ENCODE measurements at places on chromosomes 7 and 10.

- peak; percentile 60 for DNase-seq
Measured at GRCh38 chr10:3623746-3624145, 161.3 kb downstream of the KLF6 start.

DNA sequence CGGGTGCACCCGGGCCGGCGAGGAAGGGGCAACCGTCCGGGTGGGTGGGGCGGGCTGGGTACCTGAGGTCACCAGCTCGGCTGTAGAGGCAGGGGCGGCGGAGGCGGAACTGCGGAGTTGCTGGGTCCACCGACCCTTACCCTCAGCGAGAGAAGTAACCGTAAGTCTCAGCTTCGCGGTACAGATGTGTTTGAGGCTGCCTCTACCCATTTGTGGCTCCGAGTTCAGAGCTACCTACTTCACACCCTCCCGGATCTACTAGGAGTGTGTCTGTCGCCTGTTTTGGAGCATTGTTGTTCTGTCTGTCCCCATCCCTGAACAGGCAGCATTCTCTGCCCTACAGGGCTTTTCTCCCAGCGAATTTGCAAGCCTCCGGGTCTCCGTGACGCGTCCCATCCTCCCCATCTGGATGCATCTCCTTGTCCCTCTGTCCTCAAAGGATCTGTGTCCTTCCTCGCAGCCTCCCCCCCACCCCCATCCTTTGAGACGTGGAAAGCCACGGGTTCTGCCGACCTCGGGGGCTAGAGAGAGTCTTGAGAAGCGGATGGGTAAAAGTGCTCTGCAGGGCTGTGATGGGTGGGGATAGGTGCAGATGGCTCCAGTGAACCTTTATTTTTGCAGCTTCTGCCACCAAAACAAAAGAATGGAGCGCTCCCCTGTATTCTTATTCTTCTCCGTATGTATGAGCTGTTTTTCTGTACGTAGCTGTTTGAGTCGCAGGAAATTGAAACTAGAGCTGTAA is 757 bp downstream of the ANKIB1 start:
- DNase-seq = no peak

GRCh38 chr10:36608251-36608650 is 517.1 kb upstream of the ANKRD30A start:
- DNase-seq = no peak

GRCh38 chr7:5143106-5143505 is 46.9 kb upstream of the WIPI2 start:
- DNase-seq = no peak

GRCh38 chr7:2864999-2865670 is 21.0 kb upstream of the GNA12 start:
- peak; percentile 47 for DNase-seq

DNA sequence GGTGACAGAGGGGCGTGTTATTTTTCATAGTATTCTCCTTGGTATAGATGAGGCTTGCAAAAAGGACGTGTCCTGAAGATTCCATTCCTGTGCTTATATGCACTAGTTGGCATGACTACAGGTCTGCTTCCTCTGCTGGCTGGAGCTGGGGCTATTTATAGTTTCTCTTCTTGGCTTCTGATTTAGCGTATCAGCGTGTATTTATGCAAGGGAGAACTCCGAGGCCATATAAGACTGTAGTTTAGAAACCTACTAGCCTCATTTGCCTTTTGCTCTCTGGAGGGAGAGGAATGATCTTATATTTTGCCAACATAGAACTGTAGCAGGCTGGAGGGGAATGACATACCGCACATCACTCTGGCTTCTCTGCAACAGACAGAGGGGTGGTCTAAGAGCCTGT is 39.7 kb downstream of the CACNB2 start:
- DNase-seq = peak; percentile 67

DNA sequence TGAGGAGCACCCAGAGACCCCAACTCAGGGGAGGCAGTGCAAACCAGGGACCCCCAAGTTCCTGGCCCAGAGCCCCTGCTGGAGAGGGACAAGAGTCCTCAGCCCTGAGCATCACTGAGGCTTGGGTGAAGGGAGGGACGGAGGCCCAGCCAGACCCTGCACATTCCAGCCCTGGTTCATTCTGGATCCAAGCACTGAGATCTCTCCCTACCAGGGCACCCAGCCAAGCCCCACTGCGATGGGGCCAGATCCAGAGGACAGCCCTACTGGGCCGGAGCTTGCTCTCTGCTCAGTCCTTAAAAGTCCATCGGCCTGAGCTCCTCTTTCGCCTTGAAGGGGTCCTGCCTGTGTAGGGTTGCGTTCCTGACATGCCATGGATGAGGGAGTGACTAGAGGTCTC is 40.5 kb upstream of the RABGEF1 start:
- no peak for DNase-seq

- no peak for DNase-seq
Measured at GRCh38 chr10:80281292-80281691, 8.2 kb downstream of the MAT1A start.

DNA sequence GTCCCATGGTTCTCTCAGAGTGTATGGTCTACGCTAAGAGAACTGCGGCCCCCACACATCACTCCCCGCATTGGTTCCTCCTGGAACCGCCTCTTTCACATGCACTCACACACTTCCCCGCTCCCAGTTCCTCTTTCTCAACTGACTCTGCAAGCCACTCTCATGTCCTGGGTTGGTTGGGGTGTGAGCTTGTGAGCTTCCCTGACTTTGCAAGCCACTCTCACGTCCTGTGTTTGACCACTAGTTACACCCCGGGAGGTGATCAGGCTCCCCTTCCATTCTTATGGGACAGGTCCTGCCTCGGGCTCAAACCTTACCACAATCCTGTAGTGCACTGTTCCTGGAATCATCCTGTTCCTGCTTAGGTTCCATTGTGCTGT is 105.0 kb downstream of the TRIM24 start:
- DNase-seq = no peak

DNA sequence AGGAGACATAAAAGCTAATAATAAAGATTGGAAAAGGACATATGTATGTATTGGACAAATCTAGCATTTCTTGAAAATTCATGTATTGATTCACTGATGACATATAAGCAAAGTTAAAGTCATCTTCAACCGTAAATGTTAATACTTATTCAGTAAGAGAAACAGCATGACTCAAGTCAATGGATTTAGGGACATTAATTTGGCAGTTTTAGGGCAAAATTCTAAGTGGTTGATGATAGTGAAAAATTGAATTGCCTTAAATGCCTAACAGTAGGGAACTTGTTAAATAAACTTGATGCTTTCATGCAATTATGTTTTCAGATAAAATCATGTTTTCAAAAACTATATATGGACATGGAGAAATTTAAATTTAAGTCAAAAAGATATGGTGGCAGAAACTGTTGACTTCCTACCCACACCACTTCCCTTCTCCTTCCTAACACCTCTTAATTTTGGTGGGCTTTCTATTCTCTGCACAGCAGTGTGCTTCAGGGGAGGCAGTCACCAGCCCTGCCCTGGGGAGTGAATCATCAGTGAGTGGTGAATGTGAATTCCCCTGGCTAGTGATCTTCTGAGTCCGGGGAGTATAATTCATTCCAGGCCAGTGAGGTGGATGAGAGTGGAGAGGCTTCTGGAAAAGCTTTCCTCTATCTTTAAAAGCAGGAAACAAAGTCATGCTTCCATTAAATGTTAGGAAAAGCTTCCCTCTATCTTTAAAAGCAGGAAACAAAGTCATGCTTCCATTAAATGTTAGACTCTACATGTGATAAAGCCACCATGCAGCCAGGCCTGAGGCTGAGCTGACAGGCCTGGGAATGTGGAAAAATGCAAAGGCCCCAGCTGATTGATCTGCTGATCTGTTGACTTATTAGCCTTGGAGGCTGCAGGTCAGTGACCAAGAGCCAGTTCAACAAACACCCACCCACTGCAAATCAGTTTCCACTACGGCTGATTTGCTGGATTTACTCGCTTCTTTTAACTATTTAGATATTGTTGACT is 25.2 kb upstream of the ITGB1 start:
- peak; percentile 85 for DNase-seq

DNA sequence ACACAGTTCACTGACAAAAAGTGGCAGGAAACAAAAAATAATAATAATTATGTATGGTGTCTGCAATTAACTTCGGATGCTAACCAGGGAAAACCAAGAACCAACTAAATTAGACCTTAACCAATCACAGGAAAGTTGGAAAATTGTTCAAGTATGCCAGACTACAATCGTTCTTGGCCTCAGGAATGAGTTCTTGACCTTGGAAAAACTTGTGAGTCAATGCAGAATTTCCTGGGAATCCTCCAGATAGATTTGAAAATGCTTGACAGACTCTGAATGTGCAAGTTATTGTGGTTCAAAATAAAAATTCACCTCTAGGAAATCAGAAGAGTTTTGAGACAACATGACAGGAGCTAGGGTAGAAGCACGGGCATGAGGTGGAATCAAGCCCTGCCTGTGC is 171.5 kb downstream of the C7orf25 start:
- DNase-seq = peak; percentile 74

- DNase-seq = no peak
Measured at GRCh38 chr10:78269060-78269459, 235.4 kb downstream of the RPS24 start.

DNA sequence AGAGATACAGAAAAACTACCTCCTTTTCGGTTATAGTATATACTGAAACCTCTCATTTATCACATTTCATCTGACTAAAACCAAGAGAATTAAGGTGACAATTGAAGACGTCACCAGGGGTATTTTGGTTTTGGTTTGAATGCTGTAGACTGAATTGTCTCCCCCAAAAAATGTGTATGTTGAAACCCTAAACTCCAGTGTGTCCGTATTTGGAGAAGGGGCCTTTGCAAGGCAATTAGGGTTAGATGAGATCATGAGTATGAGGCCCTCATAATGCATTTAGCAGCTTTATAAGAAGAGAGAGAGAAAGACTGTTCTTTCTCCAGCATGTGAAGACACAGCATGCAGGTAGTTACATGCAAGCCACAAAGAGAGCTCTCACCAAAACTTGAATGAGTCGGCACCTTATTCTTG is 59.5 kb downstream of the CACNA2D1 start:
- no peak for DNase-seq

- DNase-seq = no peak
Measured at GRCh38 chr10:96758423-96758822, 38.1 kb upstream of the PIK3AP1 start.

GRCh38 chr10:112584276-112584675 is 137.3 kb downstream of the VTI1A start:
- DNase-seq = no peak

GRCh38 chr10:122696687-122697086 is 3.0 kb downstream of the C10orf120 start:
- no peak for DNase-seq

DNA sequence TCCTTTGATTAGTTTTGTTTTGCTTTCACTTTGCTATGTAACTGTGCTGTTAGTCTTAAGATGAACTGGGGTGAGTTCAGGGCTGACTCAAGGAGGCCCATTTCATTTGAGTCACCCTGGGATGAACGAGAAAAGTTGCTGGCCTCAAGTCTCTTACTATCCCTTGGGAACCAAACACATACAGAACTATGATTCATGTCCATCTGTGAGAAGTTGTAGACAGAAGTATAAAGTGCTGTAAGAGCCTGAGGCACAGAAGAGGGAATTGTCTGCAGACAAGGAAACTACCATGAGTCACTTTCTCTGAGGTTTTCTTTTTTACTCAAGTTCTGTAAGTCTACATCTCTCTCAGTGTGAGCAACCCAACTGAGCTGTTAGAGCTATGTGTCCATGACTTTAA is 179.8 kb upstream of the CSTF2T start:
- peak; percentile 100 for DNase-seq

DNA sequence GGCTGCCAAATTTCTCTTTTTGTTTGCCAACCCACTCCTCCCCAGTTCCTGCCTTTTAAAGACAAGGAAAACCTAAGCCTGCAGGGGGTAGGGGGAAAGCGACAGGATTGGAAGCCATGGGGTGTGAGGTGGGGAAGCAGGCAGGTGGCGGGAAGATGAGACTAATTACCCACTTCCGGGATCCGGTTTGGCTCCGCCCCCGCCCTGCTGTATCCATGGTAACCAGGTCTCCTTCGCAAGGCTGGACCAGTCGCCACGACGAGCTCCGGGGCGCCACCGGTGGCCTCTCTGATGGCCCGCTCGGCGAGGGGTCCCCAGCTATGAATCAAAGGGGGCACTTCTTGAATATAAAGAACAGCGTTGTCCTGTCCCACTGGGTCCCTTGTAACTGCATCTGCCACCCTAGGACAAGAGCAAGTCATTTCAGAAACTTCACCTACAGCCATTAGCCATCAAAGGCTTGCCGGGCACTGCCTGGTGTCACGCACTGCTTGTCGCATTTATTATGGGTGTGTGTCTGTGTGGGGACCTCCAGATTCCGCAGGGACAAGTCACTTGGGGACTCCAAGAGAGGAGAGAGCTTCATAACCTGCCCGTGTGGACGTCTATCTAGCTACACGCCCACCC is 55.4 kb upstream of the LMTK2 start:
- DNase-seq = no peak

DNA sequence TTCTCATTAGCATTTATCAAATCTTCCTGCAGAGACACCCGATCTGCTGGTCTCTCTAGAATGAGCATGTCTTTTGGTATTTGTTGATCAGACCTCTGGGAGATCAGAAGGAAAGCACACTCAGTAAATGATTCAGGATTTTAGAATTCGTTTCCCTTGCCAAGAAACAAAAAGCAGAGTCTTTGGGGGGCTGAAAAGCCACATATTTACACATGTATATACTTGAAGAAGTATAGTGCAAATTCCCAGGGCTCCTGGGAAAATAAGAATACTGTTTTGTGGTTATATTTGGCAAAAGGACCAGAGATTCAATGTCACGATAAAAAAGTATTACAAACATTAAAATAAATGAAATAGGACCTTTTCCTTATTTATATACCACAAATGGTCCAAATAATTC is 100.2 kb downstream of the AGMO start:
- peak; percentile 78 for DNase-seq

GRCh38 chr7:158975526-158976467 is 119.4 kb downstream of the DYNC2I1 start:
- DNase-seq = no peak

DNA sequence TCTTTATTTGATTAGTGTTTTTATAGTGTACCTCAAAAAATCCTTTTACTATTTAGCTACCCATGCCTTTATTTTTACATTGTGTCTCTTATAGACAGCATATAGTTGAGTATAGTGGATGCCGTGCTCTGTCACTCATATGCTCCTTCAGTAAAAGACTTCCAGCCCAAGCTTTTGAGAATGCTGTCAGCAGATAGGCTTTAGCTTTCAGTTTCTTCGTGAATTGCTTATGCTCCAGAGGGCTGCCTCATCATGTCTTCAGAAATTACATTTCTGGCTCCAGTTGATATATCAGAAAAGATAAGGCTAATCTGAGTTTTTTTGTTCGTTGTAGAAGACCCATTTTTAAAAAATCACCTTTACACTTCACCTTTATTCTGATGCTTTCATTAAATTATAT is 332.0 kb downstream of the NXPH1 start:
- DNase-seq = no peak

DNA sequence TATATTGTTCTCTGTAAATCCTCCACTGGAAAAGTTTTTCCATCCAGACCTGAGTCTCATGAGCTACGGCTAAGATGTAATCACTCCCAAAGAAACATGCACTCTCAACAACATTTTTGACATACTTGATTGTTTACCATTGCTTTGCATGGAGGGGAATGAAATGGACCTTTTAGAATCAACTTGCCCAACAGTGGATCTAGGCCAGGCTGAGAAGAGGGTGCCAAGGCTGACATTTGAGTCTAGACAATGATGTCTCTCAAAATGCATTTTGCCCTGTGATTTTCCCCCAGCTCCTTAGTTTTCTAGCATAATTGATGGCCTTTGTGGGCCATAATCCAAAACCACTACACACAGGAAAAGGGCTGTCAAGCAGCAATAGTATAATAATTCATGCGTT is 297.9 kb upstream of the KLF6 start:
- no peak for DNase-seq
